ENCODE measurements at places on chromosomes 1 and 21.

DNA sequence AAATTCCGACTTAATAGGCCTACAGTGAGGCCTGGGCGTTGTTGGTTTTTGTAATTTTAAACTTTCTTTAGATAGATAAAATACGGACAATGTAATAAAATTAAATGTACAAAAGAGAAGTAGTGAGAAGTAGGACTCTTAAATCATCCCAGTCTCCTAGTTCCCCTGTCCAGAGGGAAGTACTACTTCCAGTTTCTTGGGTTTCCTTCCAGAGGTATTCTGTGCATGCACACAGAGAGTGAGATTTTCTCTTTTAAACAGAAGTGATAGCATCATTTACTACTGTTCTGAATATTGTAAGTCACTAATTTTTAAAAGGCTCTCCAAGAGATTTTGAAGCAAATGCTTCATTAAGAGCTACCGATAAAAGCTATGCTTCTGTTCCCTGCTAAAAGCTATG lies 7.2 kb upstream of the FNBP1L start:
- no peak for DNase-seq

DNA sequence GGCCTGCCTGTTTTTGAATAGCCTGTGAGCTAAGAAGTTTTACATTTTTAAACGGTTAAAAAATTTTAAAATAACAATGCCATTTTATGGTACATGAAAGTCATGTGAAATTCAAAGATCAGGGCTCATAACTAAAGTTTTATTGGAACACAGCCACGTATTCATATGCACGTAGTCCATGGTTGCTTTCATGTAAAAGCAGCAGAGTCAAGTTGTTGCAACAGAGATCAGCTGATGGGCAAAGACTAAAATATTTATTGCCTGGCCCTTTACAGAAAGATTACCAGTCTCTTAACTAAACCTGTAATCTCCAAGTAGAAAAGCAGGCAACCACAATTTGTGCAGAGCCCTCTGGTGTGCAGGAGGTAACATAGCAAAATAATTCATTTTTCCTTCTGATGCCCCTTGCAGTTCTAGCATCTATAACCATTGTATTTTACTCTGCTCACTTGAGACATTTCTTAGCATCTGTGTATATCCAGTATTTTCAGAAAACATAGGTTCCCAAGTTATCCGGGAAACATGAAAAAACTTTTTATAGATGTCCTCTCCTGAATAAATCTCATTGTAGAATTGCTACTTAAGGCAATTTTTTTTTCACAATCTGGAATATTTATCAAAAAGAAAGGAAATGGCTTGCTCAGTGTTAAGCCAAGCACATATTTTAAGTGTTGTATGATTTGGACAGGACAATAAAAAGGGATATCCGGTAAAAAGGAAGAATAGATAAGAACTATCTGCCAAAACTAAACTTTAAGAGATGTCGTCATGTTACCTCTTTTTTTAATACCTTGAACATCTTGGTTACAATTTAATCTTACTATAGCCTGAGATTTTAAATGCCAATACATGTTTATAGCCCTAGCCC lies 430.8 kb downstream of the PLPP3 start:
- DNase-seq, result no peak

- DNase-seq, result no peak
Observed at GRCh38 chr1:210001751-210002150, 63.7 kb downstream of the SYT14 start.

DNA sequence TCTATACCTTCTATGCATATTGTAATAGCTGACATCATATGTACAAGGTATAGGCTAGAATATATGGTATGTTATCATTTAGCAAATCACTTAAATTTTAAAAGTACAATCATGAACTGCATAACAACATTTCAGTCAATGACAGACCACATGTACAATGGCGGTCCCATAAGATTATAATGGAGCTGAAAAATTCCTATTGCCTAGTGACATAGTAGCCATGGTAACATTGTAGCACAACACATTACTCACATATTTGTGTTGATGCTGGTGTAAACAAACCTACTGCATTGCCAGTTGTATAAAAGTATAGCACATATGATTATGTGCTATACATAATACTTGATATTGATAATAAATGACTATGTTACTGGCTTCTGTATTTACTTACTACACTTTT lies 8.9 kb downstream of the RAB3B start:
- DNase-seq, result no peak

DNA sequence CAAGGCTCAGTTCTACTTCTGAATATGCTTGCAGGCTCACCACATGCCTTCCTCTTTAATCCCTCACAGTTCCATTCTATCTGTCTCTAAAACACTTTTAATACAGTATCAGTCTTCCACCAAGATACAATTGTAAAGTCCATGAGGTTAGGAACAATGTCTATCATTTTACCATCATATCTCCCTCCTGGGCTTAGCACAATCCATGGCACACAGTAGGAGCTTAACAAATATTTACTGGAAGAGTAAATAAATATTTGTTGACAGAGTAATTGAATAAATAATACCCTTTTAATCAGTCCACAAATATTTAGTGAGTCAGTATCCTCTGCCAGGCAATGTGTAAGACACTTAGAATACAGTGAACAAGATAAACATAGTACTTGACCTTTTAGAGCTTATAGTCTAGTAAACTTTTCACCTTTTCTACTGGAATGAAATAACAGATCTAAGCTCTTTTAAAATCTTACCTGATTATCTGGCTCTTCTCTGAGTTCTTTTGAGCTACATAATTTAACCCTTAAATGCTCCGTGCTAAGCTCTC lies 12.7 kb upstream of the GADD45A start:
- no peak for DNase-seq

DNA sequence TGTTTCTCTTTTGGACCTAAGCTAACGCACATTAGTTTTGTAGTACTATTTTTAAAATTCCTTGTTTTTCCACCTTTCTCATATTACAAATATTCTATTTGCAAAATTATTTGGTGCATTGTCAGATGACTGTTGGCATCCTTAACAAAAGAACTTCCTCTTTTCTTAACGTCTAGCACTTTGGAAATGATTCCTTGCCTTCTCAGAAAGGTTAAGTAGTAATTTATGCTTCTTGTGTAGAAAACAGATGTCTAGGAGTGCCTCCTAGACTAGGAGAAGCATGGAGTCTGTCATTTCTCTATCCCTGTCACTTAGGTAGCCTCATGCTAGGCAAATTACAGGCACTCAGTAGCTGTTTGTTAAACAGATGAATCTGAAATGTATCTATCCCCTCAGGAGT lies 64.4 kb downstream of the HSPA13 start:
- DNase-seq, result no peak

- no peak for DNase-seq
Observed at GRCh38 chr1:91439016-91439415, 34.4 kb upstream of the HFM1 start.

DNA sequence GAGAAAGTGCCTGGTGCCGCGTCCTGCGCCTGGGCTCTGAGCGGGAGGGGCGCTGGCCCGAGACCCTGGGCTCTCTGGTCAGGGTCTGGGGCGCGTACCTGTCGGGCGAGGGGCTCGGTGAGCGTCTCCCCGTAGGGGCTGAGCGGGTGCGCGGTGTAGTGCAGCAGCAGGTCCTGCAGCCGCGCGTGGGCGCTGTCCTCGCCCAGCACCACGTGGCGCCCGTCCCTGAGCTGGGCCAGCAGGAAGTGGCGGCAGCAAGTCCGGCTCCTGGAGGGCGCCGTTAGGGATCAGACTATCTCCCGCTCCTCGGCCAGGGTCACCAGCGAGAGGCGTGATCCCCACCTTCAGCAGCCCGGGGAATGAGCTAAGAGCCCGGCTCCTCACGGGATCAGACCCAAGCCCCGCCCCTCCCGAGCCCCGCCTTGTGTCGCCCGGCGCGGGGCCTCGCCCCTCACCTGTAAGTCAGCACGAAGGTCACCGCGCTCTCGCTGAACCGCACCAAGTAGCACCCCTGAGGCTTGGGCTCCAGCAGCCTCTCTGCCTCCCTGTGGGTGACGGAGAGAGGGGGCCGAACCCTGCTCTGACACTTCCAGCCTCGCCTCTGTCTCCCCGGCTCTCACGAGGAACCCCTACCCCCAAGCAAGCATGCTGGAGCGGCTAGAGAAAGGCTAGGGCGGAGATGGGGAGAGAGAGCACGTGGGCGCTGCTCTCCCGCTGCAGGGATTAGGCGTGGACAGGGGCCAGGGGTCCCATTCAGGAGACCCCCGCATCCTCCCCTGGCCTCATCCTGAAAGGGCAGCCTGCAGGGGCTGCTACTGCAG lies 2.7 kb downstream of the SH2D2A start:
- DNase-seq, result no peak

GRCh38 chr1:115098979-115099692 lies 9.8 kb upstream of the TSPAN2 start:
- no peak for DNase-seq

DNA sequence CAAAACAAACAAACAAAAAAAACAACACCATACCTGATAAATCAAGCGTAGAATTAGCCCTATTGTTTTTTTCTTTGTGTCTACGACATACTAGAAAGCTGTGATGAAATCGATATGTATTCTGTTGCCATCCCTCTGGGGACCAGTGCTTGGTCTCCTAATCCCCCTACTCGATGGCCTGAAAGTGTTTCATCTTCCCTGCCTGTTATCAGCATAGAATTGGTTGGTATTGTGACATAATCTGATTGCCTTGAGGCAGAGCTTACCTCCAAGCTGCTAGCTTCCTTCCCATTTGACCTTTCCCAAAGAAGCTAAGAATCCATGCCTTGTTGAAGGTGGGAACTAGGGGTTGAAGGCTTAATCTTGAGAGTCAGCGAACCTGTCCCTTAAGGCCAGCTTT lies 40.7 kb upstream of the PIGV start:
- DNase-seq, result no peak

DNA sequence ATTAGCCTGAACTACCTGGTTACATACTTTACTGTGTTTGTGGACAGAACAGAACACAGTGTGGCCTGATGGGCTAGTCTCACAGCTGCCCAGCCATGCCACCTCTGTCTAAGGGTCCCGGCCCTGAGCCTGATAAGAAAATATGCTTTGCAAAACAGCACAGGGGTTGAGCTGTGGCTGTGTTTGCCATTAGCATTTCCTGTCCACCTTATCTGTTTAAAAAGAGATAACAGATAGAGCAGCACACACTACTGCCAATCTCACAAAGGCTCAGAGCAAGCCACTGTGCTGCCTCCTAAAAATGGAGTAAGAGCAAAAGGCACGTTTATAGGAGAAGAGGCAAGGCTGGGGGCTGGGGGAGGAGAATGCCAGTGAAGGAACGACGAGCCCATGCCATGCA lies 95.0 kb downstream of the SUSD4 start:
- no peak for DNase-seq

GRCh38 chr1:9410737-9411297 lies 118.1 kb downstream of the SPSB1 start:
- DNase-seq, result no peak

DNA sequence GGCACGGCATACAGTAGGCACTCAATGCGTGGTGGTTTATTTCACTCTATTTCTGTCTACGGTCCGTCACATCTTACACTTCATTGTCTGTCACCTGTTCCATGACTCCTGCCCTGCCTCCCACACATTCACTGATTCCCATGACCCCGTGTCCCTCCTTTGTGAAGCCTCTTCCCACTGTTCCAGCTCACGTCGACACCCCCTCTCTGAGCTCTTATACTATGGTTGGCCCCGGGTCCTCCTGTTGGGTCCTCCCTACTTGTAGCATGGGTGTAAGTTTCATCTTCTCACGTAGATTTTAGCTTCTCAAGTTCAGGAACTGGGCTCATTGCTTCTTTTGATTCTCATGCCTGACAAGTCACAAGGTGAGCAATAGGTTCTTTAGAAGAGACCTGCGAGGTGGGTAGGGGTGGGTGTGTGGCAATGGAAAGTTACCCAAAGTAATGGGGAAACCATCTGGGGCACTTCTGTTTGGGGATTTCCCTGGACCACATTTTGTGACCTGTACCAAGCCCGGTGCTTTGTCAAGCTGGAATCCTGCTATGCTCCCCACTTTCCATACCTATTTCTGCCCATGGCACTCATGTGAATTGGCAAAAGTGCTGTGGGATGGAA lies 22.1 kb upstream of the IL10 start:
- DNase-seq, result no peak

DNA sequence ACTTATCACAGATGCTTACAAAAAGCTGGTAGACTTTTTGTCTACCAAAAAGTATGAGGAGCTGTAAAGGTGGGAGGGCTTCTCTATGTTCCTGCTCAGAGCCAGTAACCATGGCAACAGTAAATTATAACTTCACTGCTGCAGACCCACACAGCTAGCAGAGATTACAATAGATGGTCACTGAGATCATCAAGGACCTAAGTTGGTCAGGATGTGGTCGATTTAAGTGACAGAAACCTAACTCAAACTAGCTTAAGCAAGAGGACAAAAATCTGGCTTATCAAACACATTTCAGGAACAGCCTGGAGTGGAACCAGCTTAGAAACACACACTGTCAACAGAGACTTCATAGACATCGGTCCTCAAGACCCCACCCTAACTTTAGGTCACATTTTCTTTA lies 113.4 kb upstream of the ATP1A1 start:
- no peak for DNase-seq

DNA sequence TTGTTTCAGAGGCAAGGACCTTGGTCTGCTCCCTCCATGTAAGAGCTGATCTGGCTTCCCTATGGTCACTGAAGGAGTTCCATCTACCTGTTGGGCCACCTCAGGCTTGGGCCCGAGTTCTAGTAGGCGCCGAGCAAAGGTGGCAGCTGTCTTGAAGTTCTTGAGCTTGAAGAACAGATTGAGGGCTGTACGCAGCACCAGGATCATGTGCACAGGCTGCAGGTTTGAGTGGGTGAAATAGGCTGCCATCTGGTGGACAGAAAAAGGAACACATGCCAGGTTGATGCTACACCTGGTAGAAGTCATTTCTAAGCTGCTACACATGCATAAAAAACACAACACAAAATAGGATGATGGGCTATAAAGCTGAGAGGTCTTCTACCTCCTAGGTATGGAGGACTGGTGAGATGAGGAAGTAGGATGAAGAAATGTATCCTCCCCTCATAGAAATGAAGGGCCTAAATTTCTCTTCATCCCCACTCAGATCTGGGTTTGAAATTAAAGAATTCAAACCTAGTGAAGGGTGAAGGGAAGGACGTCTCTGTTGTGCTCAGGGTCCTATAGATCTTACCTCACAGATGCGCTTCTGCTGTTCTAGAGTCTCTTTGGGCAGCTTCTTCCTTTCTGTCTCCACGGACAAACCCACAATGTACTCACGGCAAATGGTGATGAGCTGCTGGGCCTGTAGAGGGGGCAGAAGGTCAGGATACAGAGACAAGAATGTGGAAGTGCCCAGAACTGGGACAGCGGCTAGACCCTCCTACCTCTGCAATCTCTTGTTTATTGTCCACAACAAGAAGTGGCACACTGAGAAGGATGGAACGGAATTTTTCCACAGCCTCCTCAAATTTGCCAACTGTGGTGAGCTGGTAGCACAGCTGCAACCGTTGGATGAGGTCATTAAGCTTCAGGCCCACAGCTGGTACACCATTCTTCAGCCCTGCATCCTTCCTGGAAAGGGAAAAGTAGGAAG lies 6.6 kb upstream of the PEX19 start:
- no peak for DNase-seq

GRCh38 chr1:234957330-234958065 lies 171.1 kb downstream of the TOMM20 start:
- DNase-seq, result no peak
